ENCODE measurements at places on chromosomes 1 and 21. TPM values are rescaled to one million over a fixed set of nuclear protein-coding genes. Genes with fewer than 3 reads are reported as not detected.

DNA sequence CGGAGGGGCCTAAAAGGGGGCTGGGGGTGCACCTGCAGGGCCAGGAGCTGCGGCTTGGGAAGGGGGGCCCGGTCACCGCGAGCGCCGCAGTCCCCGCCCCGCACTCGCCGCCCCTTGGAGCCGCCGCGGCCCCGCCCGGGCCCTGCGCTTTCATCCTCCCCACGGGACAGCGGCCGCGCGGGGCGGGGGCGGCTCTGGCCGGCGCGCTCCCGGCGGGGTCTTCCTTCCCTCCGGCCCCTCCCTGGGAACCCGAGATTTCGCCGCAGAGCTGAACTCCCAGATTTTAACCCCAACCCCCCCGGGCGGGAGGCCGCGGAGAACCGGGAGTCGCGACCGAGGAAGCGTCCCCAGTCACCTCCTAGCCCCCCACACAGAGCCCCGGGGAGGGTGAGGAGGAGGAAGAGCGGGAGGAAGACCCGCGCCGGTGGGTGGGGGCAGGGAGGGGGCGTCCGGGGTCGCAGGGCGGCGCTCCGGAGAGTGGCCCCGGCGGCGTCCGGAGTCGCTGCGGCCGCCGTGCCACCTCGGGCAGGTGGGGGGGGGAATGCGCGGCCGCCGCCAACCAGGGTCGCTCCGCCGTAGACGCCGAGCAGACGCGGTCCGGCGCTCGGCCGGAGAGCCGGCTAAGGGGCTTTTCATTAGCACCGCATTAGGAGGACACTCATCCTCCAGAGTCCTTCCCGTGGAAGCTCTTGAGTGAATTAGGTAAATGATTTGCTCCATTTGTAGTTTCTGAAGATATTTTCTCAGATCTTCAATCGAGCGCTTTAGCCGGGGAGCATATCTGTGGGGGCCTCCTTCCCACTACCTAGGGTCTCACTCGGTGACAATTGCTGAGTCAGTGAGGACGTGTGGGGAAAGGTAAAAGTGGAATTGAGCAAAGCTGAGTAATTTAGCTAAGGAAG lies 31.6 kb upstream of the NFIA start:
- peak; percentile 58 for DNase-seq

- DNase-seq: no peak
These were observed 17.9 kb upstream of the PTCH2 start for GRCh38 chr1:44860891-44861425.

DNA sequence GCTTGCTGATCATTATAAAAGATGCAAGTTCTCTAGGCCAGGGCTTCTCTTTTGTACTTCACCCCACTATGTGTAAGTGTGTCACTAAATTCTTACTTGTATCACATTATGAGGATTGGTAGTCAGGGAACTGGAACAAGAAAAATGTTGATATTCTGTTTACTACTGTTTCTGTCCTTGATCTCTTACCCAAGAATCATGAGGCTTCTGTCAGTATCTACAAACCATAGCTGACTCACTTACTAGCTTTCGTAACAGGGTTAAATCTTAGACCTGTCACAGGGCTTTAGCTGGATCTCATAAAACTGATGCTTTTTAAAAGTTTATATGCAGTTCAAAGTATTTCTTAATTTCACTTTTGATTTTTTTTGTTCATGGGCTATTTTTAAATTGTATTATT lies 681.2 kb downstream of the PLPP3 start:
- no peak for DNase-seq

The SLC37A1 gene
- total RNA-seq: 7.9 TPM

The OPRD1 gene
- total RNA-seq: not detected

The IL20 gene
- not detected for total RNA-seq

All from uterus (tissue), 4 donors.